ENCODE measurements at places on chromosomes 7 and 10. TPM values are rescaled to one million over a fixed set of nuclear protein-coding genes. Genes with fewer than 3 reads are reported as not detected.

PON1 gene
- total RNA-seq: not detected

TLL2 gene
- 0.37 TPM for total RNA-seq

NPVF gene
- not detected for total RNA-seq

RNF133 gene
- 0.53 TPM for total RNA-seq

GPRIN2 gene
- total RNA-seq: 35.9 TPM

MMP21 gene
- not detected for total RNA-seq

MTG1 gene
- 49.5 TPM for total RNA-seq

SORCS3 gene
- not detected for total RNA-seq

CTNNA3 gene
- 1.0 TPM for total RNA-seq

C10orf67 gene
- not detected for total RNA-seq

ZNF398 gene
- 11.0 TPM for total RNA-seq

FAM237B gene
- not detected for total RNA-seq

HBP1 gene
- 28.7 TPM for total RNA-seq

SYT15 gene
- total RNA-seq: 1.4 TPM

NKX1-2 gene
- not detected for total RNA-seq

DNA sequence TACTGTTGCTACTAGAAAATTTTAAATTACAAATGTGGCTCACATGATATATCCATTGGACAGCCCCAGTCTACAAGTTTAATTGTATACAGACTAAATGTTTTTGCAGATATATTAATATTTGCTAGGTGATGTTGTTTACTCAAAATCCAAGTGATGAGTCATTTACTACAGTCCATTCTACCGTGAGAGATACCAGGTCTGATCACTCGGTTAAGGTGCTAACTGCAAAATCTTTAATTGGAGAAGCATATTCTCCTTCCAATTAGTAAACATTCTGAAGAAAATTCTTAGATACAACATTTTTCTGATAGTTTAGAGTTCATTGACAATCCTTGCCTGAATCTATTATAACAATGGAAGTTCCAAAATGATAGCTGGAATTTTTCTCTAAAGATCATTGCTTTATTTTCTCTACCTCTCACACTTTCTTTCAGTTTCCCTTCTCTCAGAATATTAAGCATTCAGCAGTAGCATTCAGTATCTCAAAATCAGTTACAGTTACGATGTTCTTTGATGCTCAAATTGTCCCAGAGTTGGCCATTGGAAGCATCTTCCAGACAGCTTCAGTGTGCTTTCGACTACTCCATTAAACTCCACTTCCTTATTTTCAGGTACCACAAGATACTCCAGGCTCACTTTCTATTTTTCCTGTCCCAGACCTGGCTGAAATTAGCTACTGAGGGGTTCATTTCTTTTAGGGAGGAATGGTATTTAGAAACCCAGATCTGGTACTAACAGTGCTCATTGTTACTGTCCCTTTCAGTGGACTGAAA lies 2.3 kb downstream of the ABCB1 start:
- DNase-seq: no peak

DNA sequence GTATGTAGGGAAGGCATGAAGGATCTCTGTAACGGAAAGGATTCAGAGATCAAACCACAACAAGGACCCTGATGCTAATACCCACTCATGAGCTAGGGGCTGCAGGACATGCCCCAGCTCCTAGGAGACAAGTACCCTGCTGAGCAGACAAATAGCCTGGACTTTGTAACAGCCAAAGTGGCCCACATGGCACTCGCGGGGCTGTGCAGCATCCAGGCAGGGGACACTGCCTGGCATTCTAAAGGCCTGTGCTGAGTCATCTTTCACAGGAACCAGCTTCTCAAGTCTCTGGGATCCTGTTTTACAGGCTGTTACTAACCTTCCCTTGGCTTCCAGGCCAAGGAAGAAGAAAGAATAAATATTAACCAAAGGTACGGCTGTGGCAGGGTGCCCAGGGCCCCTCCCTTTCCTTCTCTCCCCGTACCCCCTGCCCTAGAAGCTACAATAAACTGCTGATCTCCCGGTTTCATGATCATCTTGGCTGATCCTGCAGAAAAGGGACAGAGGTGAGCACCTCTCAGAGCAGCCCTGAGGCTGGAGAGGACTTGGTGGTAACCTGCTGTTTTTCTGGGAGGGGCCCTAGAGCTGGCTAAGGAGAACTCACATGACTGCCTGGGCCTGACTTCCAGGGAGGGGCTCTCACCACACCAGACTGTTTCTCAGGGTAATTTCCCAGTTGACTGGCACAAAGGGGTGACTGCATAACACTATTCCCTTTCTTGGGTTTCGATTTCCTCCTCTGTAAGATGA lies 4.2 kb upstream of the RPEL1 start:
- DNase-seq: peak; percentile 87

GRCh38 chr7:115953592-115954255 lies 76.8 kb downstream of the TFEC start:
- DNase-seq: no peak

DNA sequence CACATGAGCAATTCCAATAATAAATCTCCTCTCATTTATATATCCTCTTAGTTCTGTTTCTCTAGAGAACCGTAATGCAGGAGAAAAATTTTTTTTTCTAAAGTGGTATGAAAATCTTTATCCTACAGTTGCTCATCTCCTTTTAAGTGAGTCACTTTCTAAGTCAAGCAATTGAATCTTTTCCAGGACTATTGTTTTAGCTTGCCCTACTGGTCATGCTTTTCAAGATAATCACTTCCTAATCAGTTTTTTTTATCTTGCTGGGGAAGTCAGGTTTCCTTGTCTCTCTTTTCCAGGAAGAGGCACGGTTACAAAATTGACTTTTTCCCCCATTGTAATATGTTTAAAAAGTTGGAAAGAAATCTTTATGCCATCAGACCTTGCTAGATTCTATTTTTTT lies 44.0 kb downstream of the INPP5F start:
- no peak for DNase-seq

- DNase-seq: no peak
Observed at GRCh38 chr7:21426286-21427181, 1.3 kb upstream of the SP4 start.

GRCh38 chr10:31701546-31701945 lies 227.1 kb downstream of the ARHGAP12 start:
- DNase-seq: no peak

- DNase-seq: no peak
Observed at GRCh38 chr10:125084614-125085257, 75.6 kb downstream of the CTBP2 start.

DNA sequence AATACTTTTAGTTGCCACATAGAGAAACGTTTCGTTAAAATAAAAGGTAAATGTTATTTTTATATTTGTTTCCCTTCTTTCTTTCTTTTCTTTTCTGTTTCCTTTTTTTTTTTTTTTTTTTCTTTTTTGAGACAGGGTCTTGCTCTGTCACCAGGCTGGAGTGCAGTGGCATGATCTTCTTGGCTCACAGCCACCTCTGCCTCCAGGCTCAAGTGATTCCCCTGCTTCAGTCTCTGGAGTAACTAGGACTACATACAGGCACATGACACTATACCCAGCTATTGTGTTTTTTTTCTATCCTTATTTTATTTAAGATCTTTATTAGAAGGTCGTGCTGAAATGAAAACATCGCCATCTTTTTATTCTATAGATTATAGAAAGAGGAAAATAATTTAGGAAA lies 661.8 kb upstream of the MBL2 start:
- no peak for DNase-seq

- no peak for DNase-seq
Observed at GRCh38 chr10:113879691-113880090, 25.2 kb downstream of the NHLRC2 start.

GRCh38 chr7:75813084-75813483 lies 522 bp downstream of the CCL24 start:
- no peak for DNase-seq

DNA sequence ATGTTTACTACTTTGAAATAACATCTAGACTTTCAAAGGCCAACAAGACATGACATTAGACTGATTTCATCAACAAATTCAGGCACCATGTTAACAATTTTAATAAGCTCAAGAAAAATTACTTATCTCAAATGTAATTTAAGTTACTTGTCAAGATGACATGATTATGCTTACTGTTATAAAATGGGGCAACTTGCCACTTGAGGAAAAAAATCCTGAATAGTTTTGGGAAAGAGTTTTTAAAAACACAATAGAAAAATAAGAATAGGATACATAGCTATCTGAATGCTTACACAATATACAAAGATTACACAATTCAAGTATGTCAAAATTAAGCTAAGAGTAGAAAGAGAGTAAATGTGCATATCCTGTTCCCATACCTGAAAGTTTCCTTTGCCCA lies 85.4 kb downstream of the RNF32 start:
- DNase-seq: no peak

DNA sequence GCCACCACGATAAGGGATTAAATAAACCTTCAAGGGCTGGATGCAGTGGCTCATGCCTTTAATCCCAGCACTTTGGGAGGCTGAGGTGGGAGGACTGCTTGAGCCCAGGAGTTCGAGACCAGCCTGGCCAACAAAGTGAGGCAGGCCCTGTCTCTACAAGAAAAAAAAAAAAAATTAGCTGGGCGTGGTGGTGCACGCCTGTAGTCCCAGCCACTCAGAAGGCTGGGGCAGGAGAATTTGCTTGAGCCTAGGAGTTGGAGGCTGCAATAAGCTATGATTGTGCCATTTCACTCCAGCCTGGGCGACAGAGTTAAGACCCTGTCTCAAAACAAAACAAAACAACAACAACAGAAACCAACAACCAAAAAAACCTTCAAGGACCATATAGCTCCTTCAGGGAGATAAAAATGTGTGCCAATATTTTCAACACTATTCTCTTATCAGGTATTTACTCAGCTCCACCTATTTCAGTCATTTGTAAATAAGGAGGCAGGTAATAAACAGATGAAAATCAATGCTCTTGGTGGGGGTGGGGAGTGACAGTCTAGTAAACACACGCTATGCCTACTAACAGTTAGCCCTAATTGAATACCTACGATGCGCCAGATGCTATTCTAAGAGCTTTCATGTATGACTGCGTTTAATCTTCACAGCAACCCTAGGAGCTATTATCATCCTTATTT lies 13.2 kb downstream of the BAIAP2L1 start:
- DNase-seq: no peak

- no peak for DNase-seq
Observed at GRCh38 chr7:28980451-28981160, 22.5 kb upstream of the TRIL start.

DNA sequence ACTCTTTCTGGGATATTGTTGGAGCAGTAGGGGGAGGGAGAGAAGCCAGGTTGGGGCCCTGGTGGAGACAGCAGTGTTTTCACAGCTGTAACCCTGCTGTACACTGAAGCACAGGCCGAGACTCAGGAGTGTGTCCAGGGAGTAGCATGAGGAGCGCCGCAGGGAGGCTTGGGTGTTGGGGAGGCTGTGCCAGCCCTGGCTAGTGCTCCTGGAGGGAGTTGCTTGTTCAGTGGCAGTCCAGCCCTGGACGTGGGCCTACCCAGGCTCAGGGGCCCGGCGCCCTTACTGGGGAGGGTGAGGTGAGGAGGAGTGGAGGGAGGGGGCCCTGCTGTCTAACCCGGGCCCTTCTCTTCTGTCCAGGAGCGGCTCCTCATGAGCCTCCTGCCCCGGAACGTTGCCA lies 35.9 kb downstream of the ADCY1 start:
- no peak for DNase-seq

DNA sequence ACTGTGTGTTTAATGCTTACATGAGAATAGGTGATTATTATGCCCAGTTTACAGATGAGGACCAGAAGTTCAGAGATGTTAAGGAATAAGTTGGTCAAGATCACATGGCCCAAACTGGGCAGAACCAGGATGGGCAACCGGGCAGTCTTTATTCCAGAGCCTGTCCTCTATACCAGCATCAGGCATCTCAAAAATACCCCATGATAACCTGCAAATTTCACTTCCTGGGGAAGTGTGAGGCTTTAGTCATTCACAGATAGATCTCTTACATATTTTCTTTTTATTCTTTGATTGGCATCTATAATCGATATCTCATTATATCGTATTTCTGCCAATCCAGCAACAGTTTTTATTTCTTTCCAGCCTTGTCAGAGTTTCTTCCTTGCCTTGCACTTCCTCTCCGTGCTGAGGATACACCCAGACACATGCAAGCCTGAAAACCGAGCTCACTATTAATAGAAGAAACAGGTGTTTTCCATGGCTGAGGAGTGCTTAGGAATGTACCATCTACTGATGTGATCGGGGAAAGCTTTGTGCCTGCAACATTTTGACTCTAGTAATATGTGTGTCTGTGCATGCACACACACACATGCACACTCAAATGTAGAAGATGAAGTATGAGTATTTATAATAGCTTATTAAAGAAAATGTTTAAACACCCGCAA lies 82.4 kb downstream of the CREM start:
- DNase-seq: no peak

- peak; percentile 81 for DNase-seq
Observed at GRCh38 chr7:66076462-66077329, 1.1 kb downstream of the ASL start.

- peak; percentile 45 for DNase-seq
Observed at GRCh38 chr10:125162120-125162931, 2.0 kb upstream of the CTBP2 start.

DNA sequence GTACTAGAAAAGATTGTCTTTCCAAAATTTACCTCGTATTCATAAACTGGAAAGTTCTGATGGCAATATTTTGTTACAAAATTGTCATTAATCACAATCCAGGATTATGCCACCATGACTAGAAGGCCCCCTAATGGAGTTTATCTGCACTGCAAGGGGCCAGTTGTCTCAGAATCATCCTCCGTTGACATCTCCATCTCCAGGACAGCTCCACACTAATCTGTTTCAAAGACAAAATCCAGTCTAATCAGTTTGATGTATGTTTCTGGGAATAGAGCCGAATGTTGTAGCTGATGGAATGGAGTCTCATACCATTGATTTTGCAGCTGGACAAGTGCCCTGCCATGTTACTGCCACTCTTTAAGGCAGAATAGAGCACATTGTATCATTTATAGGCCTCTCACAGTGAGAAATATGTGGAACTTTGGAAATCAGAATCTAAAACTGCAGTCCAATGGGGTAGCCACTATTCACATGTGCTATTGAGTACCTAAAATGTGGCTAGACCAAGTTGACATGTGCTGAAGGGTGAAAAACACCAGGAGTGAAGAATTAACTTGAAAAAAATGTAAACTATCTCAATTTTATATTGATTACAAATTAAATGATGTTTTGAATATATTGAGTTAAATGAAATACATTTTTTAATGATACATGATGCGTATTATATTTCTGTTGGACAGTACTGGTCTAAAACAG lies 38.3 kb upstream of the TOMM7 start:
- DNase-seq: no peak

DNA sequence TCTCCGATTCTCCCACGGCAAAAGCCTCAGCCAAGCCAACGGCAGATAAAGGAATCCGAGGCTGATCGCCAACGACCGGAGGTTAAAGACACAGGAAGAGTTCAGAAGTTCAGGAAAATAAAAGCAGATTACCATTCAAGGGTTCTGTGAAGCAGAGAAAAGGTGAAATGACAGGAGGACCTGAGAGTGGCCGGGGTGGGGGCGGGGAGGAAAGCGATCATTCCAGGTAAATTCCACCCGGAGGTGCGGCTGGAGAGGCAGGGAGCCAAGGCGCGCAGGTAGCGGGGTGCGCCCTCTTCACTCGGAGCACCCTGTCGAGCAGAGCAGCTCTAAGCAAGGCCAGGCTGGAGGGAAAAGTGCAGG lies 35.3 kb upstream of the SEPHS1 start:
- DNase-seq: peak; percentile 87
